ENCODE measurements at places on chromosomes 7 and 10. TPM values are rescaled to one million over a fixed set of nuclear protein-coding genes. Genes with fewer than 3 reads are reported as not detected.

DNA sequence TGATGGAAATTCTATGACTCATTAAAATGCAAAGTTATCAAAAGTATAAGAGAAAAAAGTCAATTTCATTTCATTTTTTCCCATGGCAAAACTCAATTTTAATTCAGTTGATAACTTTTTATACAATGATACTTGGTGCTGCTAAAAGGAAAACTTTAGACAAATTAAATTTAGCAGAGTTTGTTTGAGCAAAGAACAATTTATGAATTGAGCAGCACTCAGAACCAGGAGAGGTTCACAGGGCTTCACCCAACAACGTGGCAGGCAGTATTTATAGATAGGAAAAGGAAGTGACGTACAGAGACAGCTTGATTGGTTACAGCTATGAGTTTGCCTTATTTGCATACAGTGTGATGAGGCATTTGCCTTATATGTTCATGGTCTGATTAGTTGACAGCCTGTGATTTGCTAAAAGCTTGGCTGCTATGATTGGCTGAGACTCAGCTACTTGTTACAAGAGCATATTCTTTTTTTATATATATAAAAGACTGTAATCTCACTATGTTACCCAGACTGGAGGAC, 157.2 kb upstream of the CELF2 start:
- H3K36me3 ChIP-seq: no peaks in the 10 kb centered on the region
- H3K4me3 ChIP-seq: no peak overlapping the region
- H3K4me1 ChIP-seq: no peaks in the 10 kb centered on the region
- no peaks in the 10 kb centered on the region for H3K27me3 ChIP-seq
- H3K27ac ChIP-seq: no peak overlapping the region

DNA sequence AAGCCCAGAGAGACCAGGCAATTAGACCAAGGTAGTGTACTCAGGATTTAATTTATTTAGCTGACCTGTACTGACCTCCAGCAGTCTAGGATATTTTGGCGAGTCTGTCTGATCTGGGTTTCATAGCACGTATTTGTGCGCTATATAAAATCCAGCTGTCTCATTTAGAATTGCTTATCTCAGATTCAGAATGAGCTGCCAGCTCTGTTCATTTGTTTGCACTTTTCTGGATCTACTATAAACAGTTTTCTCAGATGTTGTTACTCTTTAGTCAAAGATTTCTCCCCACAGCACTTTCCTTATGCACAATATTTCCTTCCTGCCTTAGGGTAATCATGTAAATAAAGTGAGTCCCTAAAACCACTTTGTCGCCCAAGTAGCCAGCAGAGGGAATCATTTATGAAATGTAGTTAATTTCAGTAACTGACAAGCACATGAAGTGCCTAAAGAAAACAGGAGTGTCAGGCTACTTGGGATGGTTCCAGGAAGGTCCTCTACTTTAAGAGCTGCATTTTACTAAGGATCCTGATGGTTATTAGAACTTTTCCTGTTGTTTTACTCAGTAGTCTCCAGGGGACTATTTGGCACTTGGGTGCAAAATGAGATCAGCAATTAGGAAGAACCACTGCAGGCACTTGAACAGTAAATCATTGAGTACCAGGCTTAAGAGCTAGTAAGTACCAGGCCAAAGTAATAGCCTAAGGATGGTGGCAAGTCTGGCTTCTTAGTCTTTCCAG, 226.4 kb downstream of the TWIST1 start:
- no peaks in the 10 kb centered on the region for H3K4me1 ChIP-seq
- H3K27me3 ChIP-seq: no peaks in the 10 kb centered on the region
- no peak overlapping the region for H3K4me3 ChIP-seq
- DNase-seq: no peak
- no peak overlapping the region for H3K27ac ChIP-seq

- DNase-seq: peak; percentile 63
- no peak overlapping the region for H3K4me3 ChIP-seq
- H3K27ac ChIP-seq: no peak overlapping the region
- peaks cover 11% of the 10 kb centered on the region for H3K27me3 ChIP-seq
- H3K36me3 ChIP-seq: no peaks in the 10 kb centered on the region
Observed at GRCh38 chr10:118594392-118595063, 920 bp downstream of the PRLHR start.

- no peaks in the 10 kb centered on the region for H3K27me3 ChIP-seq
- H3K36me3 ChIP-seq: no peaks in the 10 kb centered on the region
- H3K4me3 ChIP-seq: no peak overlapping the region
- DNase-seq: no peak
Observed at GRCh38 chr7:35004531-35005095, 32.7 kb downstream of the DPY19L1 start.

- no peaks in the 10 kb centered on the region for H3K27me3 ChIP-seq
- H3K4me1 ChIP-seq: no peaks in the 10 kb centered on the region
- no peaks in the 10 kb centered on the region for H3K36me3 ChIP-seq
- no peak for DNase-seq
- no peak overlapping the region for H3K4me3 ChIP-seq
- H3K27ac ChIP-seq: no peak overlapping the region
Observed at GRCh38 chr10:45520476-45520875, 146.5 kb downstream of the ALOX5 start.

GRCh38 chr10:70132098-70133029, at the start of gene AIFM2:
TSS of gene AIFM2 (minus strand) at chr10:70132825. CDS start at chr10:70124084, 8,741 bp downstream.
- H3K4me3 ChIP-seq: peak within 1 kb of the TSS; percentile 58
- H3K27ac ChIP-seq: peak within 1 kb of the TSS; percentile 70
- no peaks in the 10 kb centered on the region for H3K36me3 ChIP-seq
- DNase-seq: peak; percentile 72
- H3K27me3 ChIP-seq: no peaks in the 10 kb centered on the region

GRCh38 chr7:46444256-46444655, 523.2 kb upstream of the IGFBP3 start:
- H3K36me3 ChIP-seq: no peaks in the 10 kb centered on the region
- no peak overlapping the region for H3K27ac ChIP-seq
- no peak for DNase-seq
- H3K4me1 ChIP-seq: no peaks in the 10 kb centered on the region
- no peak overlapping the region for H3K4me3 ChIP-seq

GRCh38 chr10:61751599-61751998, 88.9 kb downstream of the CABCOCO1 start:
- H3K4me1 ChIP-seq: no peaks in the 10 kb centered on the region
- no peak overlapping the region for H3K4me3 ChIP-seq
- DNase-seq: no peak
- H3K27ac ChIP-seq: peak overlapping the region; percentile 3
- H3K27me3 ChIP-seq: no peaks in the 10 kb centered on the region

GRCh38 chr7:28754447-28754846, 203.7 kb downstream of the TRIL start:
- no peak overlapping the region for H3K4me3 ChIP-seq
- H3K27me3 ChIP-seq: no peaks in the 10 kb centered on the region
- no peaks in the 10 kb centered on the region for H3K36me3 ChIP-seq
- H3K27ac ChIP-seq: no peak overlapping the region

- no peak overlapping the region for H3K27ac ChIP-seq
- no peaks in the 10 kb centered on the region for H3K36me3 ChIP-seq
- no peak for DNase-seq
- no peaks in the 10 kb centered on the region for H3K27me3 ChIP-seq
- H3K4me3 ChIP-seq: no peak overlapping the region
Observed at GRCh38 chr10:97380516-97380915, 20.6 kb downstream of the RRP12 start.

DNA sequence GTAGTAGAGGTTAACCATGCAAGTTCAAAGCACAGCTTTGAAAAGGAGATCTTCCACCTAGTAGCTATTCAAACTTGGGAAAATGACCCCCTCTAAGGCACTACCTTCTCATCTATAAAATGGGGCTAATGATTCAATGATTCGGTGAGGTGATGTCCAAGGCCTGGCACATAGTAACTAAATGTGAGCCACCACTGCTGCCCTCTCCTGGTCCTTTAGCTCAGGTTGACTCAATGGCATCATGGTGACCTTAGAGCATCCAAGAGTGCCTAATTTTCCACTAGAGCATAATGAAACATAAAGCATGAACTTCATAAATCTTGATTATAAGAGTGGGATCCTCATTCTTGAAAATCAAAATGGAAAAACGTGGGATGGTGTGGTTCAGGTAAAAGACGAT, 16.3 kb upstream of the PLCE1 start:
- no peak overlapping the region for H3K27ac ChIP-seq
- H3K4me3 ChIP-seq: no peak overlapping the region
- no peaks in the 10 kb centered on the region for H3K27me3 ChIP-seq
- no peaks in the 10 kb centered on the region for H3K36me3 ChIP-seq
- H3K4me1 ChIP-seq: no peaks in the 10 kb centered on the region

DNA sequence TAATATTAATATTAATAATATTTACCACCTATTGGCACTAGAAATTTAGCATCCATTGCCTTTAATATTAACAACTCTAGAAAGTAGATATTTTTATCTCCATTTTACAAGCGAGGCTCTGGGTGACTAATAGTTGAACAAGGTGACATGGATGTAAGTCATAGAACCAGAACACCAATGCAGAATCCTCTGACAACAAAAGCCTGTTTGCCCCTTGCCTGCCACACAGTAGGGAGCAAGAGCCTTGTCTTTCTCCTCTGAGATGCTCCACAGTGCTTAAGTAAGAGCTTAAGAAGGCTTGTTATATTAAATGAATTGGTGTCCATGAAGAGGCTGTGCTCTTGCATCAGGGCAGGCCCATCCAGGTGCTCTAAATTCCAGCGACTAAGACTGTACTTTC, 51.2 kb upstream of the LBX1 start:
- no peaks in the 10 kb centered on the region for H3K36me3 ChIP-seq
- DNase-seq: no peak
- no peak overlapping the region for H3K27ac ChIP-seq
- no peaks in the 10 kb centered on the region for H3K4me1 ChIP-seq
- H3K27me3 ChIP-seq: peaks cover 6% of the 10 kb centered on the region

GRCh38 chr7:142557971-142558582, 191.2 kb upstream of the PRSS1 start:
- H3K27me3 ChIP-seq: no peaks in the 10 kb centered on the region
- no peak overlapping the region for H3K4me3 ChIP-seq
- DNase-seq: no peak
- no peaks in the 10 kb centered on the region for H3K4me1 ChIP-seq
- no peaks in the 10 kb centered on the region for H3K36me3 ChIP-seq

DNA sequence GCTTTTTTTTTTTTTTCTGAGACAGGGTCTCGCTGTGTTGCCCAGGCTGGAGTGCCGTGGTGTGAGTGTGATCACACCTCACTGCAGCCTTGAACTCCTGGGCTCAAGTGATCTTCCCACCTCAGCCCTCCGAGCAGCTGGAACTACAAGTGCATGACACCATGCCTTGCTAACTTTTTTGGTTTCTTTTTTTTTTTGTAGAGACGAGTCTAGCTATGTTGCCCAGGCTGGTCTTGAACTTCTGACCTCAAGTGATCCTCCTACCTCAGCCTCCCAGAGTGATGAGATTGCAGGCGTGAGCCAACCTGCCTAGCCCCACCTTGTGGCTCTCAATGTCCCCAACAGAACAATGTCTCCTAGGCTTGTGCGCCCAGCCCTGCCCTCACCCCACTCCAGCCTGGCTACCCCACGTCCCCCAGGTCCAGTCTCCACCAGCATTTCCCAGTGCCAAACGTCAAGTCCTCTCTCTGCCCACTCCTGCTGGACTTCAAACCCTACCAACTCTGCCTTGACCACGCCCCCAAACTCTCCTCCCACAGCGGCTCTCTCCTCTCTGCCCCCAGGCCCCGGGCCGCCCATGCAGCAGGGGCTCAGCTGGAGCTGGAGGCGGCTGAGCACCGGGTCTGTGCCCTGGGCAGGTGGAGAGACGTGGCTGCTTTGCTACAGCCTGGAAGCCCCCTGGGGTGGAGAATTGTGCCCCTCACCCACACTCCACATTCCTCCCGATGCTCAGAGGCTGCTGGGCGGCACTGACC, 18.9 kb downstream of the BHLHA15 start:
- no peaks in the 10 kb centered on the region for H3K27me3 ChIP-seq
- no peak for DNase-seq
- no peaks in the 10 kb centered on the region for H3K4me1 ChIP-seq
- H3K27ac ChIP-seq: no peak overlapping the region

GRCh38 chr7:35753761-35754603, 46.9 kb upstream of the SEPTIN7 start:
- no peaks in the 10 kb centered on the region for H3K36me3 ChIP-seq
- DNase-seq: peak; percentile 84
- peak overlapping the region; percentile 72 for H3K27ac ChIP-seq
- no peaks in the 10 kb centered on the region for H3K27me3 ChIP-seq
- H3K4me1 ChIP-seq: peaks cover 7% of the 10 kb centered on the region

- H3K4me3 ChIP-seq: no peak overlapping the region
- H3K36me3 ChIP-seq: no peaks in the 10 kb centered on the region
- peak overlapping the region; percentile 60 for H3K27ac ChIP-seq
- H3K27me3 ChIP-seq: no peaks in the 10 kb centered on the region
- DNase-seq: peak; percentile 67
Observed at GRCh38 chr10:3692387-3692999, 92.5 kb downstream of the KLF6 start.

DNA sequence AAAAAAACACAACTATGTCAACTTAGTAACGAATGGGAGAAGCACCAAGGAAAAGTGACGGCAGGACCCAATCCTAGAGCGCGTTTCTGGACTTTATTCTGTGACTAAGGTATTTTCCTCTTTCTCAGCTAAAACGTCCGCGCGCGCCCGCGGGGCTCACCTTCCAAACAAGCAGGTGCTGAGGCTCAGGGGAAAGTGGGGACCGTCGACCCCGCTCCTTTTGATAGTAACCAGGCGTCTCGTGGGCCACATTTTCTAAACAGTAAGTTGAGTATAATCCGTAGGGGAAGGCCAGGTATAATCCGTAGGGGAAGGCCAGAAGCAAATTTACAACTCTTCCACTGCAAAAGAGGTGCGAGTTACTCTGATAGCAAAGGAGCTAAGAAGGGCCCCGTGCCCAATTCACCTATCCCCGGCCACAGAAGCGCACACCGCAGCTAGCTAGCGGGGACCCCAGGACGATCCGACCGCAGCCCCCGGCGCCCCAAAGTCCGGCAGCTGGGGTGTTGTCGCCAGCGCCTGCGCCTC, 743 bp downstream of the MKI67 start:
- no peak for DNase-seq
- H3K27me3 ChIP-seq: no peaks in the 10 kb centered on the region
- peak overlapping the region; percentile 37 for H3K4me3 ChIP-seq
- H3K36me3 ChIP-seq: no peaks in the 10 kb centered on the region
- H3K27ac ChIP-seq: no peak overlapping the region
- H3K4me1 ChIP-seq: peaks cover 6% of the 10 kb centered on the region

DNA sequence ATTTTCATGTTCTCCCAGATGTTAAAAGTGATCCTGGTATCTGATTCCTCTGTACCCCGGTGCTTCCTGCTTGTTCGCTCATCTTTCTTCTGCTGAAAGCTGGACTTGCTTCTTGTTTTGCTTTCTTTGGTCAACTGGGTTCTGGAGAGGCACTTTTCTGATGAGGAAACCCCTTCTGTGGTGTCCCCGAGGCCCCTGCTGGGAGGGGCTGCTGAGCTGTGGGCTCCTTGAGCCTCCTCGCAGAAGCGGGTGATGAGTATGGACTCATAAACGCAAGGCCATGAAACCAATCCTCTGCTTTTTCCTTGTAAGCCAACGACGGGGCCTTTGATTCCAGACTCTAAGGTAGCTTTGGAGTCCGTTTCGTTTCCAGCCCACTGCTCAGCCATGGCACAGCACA, 7.8 kb downstream of the WIPI2 start:
- DNase-seq: no peak
- no peak overlapping the region for H3K4me3 ChIP-seq
- H3K27me3 ChIP-seq: no peaks in the 10 kb centered on the region
- H3K36me3 ChIP-seq: no peaks in the 10 kb centered on the region
- H3K27ac ChIP-seq: no peak overlapping the region

The CCDC71L gene
- total RNA-seq: 9.1 TPM

The TMEM273 gene
- total RNA-seq: 8.5 TPM

The ASZ1 gene
- total RNA-seq: not detected

The MOGAT3 gene
- total RNA-seq: not detected

The GBX1 gene
- 0.41 TPM for total RNA-seq

Data from uterus (tissue), 4 donors.